Small intestine (tissue), 16 donors: ENCODE measurements at places on chromosomes 5 and 9. TPM values are rescaled to one million over a fixed set of nuclear protein-coding genes. Genes with fewer than 3 reads are reported as not detected.

Gene ACTBL2
- polyA plus RNA-seq = not detected

Gene CLTB
- 189 TPM for polyA plus RNA-seq

Gene GPR151
- polyA plus RNA-seq = 0.01 TPM

Gene BAAT
- polyA plus RNA-seq = not detected

Gene PCDHB5
- polyA plus RNA-seq = 0.91 TPM

Gene INSYN2B
- polyA plus RNA-seq = 0.03 TPM

Gene TLE4
- 37.2 TPM for polyA plus RNA-seq

Gene GTF2H2C
- polyA plus RNA-seq = 61.2 TPM

Gene PCDHB4
- polyA plus RNA-seq = 0.64 TPM

Gene SLC6A18
- 0.04 TPM for polyA plus RNA-seq

Gene TMEFF1
- polyA plus RNA-seq = not detected

Gene GFRA3
- 0.67 TPM for polyA plus RNA-seq

Gene NR3C1
- polyA plus RNA-seq = 17.3 TPM

Gene HK3
- polyA plus RNA-seq = 7.5 TPM

Gene NEUROG1
- not detected for polyA plus RNA-seq

Gene TAF11L5
- not detected for polyA plus RNA-seq

Gene WDR31
- polyA plus RNA-seq = 0.45 TPM

Gene DELE1
- 32.2 TPM for polyA plus RNA-seq

Gene LRRC70
- polyA plus RNA-seq = 1.4 TPM

Gene MELK
- 0.81 TPM for polyA plus RNA-seq

Gene SLC34A1
- polyA plus RNA-seq = 0.01 TPM
